ENCODE measurements at places on chromosomes 5 and 9. TPM values are rescaled to one million over a fixed set of nuclear protein-coding genes. Genes with fewer than 3 reads are reported as not detected.

- no peak for DNase-seq
Measured at GRCh38 chr9:95075700-95076099, 241.8 kb downstream of the FANCC start.

DNA sequence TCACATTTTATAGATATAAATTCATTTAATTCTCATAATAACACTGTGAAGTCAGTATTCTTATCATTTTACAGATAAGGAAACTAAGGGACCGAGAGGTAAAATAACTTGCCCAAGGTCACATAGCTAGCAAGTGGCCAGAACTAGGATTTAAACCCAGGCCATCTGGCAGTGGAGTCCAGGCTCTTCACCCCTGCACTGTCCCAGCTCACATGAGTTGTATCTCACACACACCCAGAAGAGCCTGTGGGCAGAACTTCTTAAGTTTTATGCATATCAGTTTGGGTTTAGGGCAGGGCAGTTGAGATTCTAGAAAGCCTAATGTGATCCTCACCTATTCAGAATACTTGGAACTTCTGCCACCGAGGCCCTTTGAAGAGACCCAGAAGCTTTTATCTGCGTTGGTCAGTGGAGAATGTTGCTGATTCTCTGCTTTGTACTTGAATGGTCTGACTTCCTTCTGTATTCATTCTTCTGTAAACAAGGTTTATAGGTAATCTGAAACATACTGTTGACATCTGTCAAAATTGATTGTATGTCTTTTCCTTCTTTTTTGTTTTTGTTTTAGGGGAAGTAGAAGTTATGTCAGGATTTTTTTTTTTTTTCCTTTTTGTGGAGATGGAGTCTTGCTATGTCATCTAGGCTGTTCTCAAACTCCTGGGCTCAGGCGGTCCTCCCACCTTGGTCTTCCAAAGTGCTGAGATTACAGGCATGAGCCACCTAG is 75.8 kb downstream of the KIAA1958 start:
- DNase-seq = no peak

DNA sequence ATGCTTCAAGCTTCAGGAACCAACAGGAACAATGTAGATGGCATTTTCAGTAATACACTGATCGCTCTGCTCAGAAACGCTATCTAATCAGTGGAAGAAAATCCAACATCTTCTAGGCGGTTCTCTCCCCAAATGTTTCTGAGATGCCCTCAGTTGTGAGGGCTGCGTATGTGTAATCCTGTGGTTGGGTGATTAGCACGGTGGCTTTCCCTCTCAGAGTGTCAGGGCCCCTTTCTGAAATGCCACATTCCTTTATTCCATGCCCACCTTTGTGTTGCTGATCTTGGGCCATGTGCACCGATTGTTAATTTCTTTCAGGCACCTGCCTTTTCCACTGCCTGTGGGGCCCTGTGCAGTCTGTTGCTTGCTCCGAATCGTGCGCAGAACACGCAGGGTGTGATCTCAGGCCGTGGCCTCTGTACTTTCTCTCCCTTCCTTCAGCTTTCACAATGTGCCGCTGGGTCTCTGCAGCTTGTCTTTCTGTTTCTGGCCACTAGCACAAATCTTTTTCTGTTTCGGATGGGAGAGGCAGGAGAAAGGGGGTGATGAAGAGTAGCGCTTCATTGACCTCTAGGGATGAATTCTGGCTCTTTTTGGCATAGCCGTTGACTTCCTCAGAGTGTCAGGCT is 324.0 kb downstream of the PARP8 start:
- DNase-seq = no peak

Gene EIF4E1B
- total RNA-seq = not detected

Gene CCDC171
- total RNA-seq = 4.1 TPM

Gene CAPSL
- not detected for total RNA-seq

Measured in ovary (tissue), 10 donors.